Caudate nucleus (tissue), 63 donors: ENCODE measurements at places on chromosomes 5 and 9.

GRCh38 chr5:67301285-67301903, 104.8 kb upstream of the CD180 start:
- no peak for DNase-seq

DNA sequence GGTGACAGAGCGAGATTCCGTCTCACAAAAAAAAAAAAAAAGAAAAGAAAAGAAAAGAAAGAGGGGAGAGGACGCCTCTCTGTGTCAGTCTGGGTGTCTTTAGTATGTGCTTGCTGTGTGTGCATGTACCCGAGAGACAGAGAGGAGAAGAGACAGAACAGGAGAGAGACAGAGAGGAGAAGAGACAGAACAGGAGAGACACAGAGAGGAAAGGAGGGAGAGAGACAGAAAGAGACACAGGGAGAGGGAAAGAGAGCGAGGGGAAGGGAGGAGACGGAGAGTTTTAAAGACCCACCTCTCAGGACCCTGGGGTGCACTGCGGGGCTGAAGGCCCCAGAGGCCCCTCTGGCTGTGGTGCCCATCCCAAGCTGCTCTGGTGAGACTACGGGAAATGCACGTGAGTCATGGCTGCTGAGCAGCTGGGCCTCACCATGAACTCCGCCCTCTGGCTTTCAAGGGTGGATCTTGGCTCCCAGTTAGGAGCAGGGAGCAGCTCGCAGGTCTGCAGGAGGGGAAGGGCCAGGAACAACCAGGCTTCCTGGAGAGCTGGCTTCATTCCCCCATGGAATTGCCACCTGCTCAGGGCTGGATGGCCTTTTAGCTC, 7.9 kb downstream of the SLC6A3 start:
- DNase-seq = no peak

DNA sequence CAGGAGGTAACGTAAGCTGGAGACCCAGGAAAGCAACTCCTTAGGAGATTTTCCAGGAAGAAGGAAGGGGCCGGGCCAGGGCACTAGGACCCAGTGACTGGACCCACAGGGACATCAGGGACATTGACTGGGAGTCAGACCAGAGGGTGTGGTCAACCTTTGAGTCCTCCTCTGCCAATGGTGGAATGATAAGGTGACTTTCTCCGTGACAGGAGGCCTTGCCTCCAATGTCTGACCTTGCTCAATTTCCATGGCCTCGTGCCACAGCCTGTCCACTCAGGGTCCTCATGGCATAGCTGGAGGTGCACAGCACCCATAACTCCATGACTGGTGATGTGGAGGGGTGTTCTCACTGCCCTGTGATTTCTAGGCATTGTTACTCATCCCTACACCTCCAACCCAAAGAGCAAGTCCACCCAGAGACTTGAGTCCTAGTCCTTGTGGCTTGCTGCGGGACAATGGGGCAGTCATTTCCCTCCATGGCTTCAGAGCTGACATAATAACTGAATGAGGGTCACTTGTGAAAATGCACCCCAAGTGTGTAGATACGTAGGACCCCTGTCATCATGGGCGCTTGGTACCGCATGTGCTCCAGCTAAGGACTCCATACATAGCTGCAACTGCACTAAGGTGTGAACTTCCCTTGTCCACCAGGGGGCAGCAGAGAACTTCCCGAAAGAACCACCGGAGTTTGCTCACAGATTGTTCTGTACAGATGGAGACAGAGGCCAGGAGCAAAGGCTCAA, 4.1 kb upstream of the AMBP start:
- DNase-seq = peak; percentile 63

- DNase-seq = no peak
Measured at GRCh38 chr9:2722715-2723114, 5.4 kb downstream of the KCNV2 start.

DNA sequence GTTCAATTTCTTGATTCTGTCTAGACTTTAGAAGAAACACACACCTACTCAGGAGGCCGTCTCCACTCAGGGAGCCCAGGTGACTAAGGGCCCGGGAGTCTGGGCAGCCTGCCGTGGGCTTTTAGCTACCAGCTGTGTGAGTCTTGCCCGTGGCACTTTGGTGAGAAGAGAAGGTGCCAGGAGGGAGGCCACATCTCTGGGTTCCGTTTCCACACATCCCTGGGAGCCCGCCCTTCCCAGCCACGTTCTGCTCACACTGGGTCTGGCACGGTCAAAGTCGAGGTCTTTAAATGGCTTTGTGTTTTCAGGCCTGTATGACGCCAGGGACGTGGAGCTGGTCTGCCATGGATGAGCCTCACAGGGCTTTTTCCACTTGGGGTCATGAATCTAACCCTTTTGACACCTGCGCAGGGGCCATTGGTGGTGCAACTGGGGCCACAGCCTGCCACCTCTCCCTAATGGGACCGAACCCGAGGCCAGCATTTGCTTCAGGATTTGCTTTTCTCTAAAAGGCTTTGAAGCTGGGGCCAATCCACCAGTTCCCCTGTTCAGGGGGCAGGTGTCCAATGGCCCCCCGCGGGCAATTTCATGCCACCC, 17.2 kb upstream of the FCN2 start:
- DNase-seq = no peak

DNA sequence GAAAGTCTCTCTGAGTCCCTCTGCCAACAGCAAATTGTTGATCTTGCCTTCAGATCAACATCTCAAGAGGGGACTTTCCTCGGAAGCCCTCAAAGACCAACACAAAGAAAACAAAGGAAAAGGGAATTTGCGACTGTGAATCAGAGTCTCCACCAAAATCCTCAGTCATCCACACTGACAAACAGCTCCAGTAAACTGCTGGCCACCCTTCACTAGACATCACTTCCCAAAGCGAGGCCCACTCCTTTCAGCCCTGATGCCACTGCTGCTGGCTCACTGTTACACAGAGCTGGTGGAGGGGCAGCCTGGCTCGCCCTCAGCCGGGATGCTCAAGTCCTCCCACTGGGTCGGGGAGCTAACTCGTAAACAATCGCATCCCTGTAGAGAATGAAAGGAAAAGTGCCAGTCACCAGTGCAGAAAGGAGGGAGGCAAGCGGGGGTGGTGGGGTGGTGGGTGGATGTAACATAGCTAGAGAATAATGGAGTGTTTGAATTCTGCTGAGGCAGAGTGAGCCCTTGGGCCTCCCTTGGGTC, 1.3 kb downstream of the FGF1 start:
- DNase-seq = peak; percentile 89

GRCh38 chr5:141359790-141360426, at the start of gene PCDHGB2:
PCDHGB2 (plus strand) TSS chr5:141359994; CDS start chr5:141360136, 142 bp downstream.
- no peak for DNase-seq

GRCh38 chr5:59521476-59521875, 372.1 kb downstream of the PDE4D start:
- no peak for DNase-seq

DNA sequence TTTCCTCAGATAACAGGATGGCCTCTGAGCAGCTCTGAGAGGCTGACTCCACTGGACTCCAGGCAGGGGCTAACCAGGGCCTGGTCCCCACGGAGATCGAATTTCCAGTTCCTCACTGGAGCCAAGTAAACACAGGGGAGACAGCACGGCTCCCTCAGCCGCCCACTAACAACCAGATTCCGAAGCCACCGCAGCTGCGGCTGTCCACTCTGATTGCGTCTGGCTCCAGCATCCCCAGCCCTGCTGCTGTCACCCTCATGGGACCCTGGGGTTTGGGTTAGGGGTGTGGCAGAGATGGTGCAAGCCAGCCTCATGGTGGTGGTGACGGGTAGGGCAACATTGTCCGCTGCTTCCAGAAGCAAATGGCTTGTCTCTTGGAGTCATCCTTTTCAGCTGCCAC, 172.6 kb downstream of the RGS3 start:
- no peak for DNase-seq

GRCh38 chr5:124162767-124163532, 583.5 kb downstream of the ZNF608 start:
- DNase-seq = peak; percentile 94

DNA sequence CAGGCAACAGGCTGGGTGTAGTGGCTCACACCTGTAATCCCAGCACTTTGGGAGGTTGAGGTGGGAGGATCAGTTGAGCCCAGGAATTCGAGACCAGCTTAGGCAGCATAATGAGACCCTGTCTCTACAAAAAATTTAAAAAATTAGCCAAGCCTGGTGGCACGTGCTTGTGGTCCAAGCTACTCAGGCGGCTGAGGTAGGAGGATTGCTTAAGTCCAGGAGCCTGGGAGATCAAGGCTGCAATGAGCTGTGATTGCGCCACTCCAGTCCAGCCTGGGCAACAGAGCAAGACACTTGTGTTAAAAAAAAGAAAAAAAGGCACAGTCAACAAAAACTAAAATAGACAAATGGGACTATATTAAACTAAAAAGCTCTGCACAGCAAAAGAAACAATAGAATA, 29.3 kb downstream of the ATP6V0E1 start:
- no peak for DNase-seq

- no peak for DNase-seq
Measured at GRCh38 chr5:151068433-151069197, 12.2 kb downstream of the TNIP1 start.

- peak; percentile 51 for DNase-seq
Measured at GRCh38 chr5:175709276-175709781, 51.5 kb downstream of the HRH2 start.

- no peak for DNase-seq
Measured at GRCh38 chr5:36879274-36880033, 2.9 kb downstream of the NIPBL start.

- no peak for DNase-seq
Measured at GRCh38 chr5:159697530-159697929, 218.8 kb upstream of the ADRA1B start.

DNA sequence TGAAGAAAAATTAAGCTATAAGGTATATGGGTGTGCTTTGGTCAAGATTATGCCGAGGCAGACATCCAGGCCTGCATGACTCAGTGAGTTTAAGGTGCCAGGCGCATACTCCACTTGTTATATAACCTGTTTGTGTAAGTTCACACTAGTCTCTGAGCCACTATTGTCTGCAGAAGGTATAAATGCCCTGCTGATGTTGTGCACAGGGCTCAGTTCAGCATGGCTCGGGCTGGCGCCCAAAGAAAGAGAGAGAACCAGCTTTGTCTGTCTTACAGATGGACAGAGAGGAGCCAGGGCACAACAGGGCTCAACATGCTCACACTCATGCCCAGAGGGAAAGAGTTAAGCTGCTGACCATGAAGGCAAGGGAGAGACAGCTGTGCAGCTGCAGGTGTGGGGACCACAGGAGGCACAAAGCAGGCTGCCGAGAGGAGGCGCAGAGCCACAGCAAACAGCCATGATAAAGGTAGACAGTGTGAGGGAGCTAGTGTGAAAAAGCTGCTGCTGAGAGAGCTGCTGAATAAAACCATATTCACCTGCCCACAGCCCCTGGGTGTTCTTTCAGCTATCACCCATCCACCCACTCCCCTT, 1587.6 kb upstream of the C9orf72 start:
- no peak for DNase-seq

DNA sequence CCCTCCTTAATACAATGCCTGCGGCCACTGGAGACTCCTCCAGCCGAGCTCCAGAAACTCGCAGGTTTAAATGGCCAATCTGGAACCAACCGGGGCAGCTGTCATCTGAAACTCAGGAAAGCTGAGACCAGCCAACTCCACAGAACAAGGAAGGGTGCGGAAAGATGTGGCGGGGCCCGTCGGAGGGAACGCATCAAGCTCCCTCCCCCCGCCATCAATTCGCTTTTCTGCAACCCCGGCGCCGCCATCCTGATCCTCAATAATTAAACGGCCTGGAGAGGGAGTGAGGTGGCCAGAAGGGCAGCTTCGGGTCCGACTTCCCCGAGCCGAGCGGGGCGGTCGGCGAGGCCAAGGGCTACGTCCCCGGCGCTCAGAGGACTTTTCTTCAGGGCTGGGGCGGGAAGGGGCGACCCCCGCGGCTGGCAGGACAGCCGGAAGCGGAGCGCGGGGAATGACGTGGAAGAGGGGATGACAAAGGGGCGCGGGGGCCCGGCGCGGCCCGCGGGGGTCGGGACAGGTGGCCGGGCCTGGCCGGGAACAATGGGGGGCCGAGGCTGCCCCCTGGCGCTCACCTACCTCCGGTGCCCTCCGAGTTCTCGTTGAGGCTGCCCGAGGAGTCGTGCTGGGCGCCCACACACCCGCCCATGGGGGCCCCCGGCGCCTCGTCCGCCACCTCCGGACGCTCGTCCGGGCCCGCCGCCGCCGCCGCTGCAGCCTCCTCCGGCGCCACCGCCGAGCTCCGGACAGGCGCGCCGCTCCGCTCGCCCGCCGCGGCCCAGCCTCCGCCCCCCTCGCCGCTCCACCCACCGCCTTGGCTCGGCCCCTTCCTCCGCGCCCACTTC, at the start of gene UBTD2:
UBTD2 (minus strand) TSS at position 745 of the 842 bp plus-strand sequence; CDS start at position 646, 99 bp downstream.
- DNase-seq = no peak

- no peak for DNase-seq
Measured at GRCh38 chr5:18882154-18882553, 1105.8 kb downstream of the CDH18 start.

DNA sequence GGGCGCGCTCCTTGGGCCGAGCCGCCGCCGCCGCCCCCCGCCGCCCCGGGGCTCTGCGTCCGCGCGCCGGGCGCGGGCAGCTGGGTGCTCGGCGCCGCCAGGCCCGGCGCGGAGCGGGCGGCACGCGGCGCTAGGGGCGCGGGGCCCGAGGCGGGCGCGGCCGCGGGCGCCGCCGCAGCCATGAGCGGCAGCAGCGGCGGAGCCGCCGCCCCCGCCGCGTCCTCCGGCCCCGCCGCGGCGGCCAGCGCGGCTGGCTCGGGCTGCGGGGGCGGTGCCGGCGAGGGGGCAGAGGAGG, 351 bp downstream of the TRIO start:
- no peak for DNase-seq

- DNase-seq = no peak
Measured at GRCh38 chr5:171924493-171925122, 81.8 kb downstream of the FBXW11 start.

DNA sequence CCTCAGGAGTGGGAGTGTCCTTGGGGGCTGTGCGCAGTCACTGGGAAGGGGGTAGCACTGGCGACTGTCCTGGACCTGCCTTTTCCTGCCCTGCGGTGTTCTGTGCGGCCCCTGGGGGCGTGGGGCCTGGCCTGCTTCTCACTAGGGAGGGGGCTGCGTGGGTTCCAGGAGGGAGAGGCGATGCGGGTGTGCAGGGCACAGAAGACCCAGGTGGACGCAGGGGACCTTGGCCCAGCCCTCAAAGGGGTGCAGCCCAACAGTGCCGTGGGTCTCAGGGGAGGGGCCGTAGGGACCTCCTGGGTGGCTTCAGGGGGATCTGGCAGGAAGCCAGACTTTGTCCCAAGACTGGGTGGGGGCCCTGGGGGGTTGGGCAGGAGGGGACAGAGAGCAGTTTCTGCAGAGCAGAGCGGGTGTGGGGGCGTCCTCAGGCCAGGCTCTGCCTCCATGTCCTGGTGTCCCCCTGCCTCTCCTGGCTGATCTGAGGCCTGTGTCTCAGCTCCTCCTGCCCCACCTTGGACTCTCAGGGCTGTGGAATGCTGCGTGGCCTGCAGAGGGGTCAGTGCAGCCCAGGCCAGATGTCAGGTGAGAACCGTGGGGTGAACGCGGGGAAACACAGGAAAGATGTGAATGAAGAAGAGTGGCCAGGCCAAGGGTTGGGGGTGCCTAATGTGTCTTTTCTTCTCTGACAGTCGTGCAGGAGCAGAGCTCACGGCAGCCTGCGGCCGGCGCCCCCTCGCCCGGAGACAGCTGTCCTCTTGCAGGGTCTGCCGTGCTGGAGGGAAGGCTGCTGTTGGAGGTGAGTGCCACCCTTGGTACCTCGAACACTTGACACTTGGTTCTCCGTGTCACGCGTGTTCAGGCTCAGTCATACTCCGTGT, 54.6 kb downstream of the AHRR start:
- DNase-seq = no peak
